ENCODE measurements at places on chromosomes 1 and 21.

GRCh38 chr21:15445327-15445726 lies 284.5 kb upstream of the USP25 start:
- DNase-seq: no peak

DNA sequence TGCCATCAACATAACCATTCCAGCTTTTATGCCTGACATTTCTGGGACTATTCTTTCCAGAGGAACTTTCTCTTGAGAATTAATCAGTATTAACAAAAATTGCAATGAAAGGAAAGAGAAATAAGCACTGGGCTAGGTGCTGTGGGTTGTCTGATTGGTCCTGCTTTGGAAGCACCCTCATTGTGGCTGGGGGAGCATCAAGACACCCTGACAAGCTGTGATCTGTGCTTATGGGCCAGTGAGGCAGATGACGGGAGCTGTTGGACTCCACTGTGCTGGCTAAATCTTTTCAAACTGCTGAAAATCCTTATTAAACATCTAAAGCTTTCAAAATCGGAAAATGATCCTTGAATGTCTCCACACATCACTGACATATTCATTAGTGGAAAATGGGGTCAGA lies 20.0 kb downstream of the UBASH3A start:
- no peak for DNase-seq

GRCh38 chr1:41353744-41354143 lies 7.5 kb upstream of the FOXO6 start:
- no peak for DNase-seq

- DNase-seq: peak; percentile 43
These were observed 56.9 kb downstream of the LPAR3 start for GRCh38 chr1:84836145-84836544.

GRCh38 chr1:10901891-10902805 lies 105.7 kb upstream of the CASZ1 start:
- no peak for DNase-seq

- DNase-seq: no peak
These were observed 23.2 kb downstream of the CDC73 start for GRCh38 chr1:193144999-193145398.

GRCh38 chr1:76079475-76080227 lies 5.1 kb downstream of the ST6GALNAC3 start:
- DNase-seq: no peak

- no peak for DNase-seq
These were observed 6.2 kb downstream of the TNNT2 start for GRCh38 chr1:201371276-201371675.

GRCh38 chr1:8797216-8797615 lies 20.2 kb downstream of the RERE start:
- no peak for DNase-seq

DNA sequence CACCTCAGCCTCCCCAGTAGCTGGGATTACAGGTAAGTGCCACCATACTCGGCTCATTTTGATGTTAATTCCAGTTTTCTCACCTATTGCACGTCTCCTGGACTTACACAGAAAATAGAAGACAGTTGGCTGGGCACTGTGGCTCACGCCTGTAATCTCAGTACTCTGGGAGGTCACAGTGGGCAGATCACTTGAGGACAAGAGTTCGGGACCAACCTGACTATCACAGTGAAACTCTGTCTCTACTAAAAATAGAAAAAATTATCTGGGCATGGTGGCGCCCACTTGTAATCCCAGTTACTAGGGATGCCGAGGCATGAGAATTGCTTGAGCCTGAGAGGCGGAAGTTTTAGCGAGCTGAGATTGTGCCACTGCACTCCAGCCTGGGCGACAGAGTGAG lies 44.1 kb downstream of the DYRK1A start:
- no peak for DNase-seq

DNA sequence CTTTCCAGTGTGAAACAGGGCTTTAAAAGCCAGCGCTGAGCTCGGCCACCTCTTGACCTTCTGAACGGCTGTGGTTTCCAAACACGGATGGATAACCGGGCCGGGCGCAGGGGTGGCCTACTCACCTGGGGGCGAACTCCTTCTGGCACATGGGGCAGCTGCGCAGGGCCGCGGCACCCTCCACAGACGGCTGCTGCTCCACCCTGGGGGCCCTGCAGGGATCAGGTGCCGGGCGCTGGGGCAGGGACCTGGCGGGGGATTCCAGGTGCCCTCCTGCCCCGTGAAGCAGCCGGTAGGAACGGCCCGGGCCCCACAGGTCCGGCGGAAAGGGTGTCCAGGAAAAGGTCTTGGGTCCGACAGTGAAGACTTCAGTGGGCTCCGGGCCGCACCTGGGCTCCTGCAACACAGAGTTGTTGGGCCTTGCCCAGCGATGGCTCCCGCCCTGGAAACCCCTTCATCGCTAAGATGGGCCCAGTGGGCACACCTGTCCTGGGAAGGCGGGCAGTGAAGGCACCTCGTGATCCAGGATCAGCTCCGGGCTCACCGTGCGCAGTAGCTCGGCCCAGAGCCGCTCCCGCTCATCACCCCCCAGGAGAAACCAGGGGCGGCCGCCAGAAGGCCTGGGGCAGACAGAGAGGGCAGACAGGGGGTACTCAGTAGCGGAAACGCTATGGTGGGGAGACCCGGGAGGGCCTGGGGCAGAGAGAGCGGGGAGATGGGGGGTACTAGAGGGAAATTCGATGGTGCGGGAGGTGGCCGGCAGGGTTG lies 874 bp downstream of the FAAP20 start:
- DNase-seq: no peak

DNA sequence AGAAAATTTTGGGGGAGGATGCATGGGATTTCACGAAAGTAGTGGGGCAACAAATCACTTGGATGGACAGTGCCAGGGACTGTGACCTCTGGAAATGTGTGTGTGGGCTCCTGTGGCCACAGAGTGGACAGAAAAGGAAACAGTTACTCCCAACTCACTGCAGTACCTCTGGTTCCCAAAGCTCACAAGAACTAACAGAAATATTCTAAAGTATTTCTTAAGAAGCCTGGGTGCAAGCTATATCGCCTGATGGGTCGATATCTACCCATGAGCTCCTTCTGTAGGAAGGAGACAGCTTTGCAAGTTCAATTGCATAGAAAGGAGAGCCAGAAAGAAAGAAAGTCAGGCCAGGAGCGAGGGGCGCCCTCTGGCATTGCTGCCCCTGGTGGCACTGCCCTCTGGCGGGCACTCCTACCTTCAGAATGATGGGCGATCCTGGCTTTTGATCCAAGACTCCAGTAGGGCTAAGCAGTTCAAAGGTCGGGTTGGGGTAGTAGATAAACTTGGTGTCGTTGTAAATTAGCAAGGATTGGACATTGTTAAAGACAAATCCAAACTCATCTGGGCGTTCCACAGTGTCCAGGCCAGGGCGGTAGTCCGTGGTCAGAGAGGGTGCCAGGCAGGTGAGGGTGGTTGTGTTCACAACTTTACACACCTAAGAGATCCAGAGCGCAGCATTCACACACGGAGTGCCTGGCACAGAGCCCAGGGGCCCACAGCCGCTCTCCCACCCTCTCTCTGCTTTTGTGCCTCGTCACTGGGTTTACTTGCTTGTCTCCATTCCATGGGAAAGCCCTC lies 134.7 kb upstream of the CD34 start:
- no peak for DNase-seq

- no peak for DNase-seq
These were observed 263.1 kb upstream of the CHRM3 start for GRCh38 chr1:239123260-239123659.

DNA sequence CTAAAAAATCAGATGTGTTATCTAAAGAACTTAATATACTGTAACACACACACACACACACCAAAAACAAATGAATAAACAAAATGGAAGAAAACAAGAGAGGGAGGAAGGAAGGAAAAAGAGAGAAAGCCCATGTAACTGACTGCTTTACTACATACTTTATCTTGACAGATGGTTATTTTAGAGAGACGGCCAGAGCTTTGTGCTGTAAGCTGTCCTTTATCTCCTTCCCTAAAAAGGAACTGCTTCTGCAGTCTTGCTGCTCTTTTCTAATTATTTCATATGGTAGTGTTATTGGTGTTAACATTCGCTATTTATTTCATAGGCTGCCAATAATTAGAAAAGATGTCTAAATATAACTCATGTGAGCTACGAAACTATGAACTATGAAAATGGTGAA lies 1384.6 kb downstream of the MRPL39 start:
- no peak for DNase-seq

DNA sequence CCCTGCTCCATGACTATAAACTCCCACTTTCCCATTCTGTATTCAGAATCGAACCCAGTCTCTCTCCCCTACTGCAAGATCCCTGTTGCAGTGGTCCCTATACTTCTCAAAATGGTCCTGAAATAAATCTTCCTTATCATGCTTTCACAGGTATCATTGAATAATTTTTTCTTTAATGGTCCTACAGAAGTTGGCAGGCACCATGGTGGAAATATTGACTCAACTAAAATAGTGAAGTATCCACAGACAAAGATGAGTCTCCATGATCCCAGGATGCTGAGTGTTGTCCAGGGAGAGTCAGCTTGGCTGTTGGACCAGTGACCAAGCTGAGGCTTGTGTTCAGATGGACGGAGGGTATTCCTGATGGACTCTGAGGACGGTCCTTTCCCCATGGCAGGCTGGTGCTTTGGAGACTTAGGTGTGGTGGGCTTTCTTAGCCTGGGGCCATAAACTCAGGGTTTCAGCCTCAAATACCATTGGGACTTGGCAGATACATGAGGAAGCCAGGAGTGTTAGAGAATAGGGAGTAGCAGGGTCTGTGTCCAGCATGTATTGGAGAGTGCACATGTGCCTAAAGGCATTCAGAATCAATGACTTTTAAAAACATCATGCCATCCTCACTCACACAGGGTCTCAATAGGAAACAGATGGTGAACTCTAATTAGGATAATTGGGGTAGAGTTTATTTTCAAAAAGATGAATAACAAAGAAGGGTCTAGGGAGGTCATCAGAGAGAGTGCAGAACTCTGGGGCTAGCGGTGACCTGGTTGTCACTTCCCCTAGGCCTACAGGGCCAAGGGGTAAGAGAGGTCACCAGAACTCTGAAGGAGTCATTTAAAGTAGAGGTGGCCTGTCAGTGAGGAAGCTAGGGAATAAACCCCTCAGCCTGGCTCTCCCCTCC lies 19.8 kb downstream of the TINAGL1 start:
- no peak for DNase-seq

DNA sequence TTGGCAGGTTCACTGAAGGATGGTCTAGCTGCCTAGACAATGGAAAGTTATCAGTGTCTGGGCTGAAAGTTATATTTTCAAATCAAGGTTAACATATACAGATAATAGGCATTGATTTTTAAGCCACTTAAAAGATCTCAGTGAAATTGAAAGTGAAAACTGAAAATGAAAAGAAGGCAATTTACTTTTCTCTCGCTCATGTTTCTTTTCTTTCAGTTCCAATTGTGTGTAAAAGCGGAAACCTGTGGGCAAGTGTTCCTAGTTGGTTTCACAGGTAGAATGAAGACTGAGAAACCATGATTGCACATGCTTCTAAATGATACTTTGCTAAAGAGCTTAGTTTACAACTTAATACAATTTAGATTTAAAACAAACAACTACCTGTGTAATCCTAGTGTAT lies 383.7 kb downstream of the ZP4 start:
- DNase-seq: no peak

GRCh38 chr1:64546013-64546412 lies 76.1 kb downstream of the CACHD1 start:
- no peak for DNase-seq

DNA sequence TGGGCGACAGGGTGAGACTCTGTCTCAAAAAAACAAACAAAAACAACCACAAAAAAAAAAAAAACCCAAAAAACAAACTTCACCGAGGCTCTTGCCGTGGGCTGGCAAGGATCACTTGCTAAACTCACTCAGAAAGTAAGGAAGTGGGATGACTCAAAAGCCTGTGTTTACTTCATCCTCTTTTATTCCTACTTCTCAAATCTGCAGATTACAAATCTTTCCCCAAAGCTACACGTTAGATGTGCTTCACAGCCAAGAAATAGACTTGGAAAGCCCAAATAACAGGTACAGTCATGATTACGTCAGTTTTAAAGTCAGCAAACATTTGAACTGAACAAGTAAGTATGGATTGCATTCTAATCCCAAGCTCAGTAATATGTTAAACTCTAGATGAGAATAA lies 359.3 kb downstream of the ADGRL2 start:
- DNase-seq: no peak

- DNase-seq: no peak
These were observed 61.0 kb downstream of the KCNK2 start for GRCh38 chr1:215143497-215143896.

DNA sequence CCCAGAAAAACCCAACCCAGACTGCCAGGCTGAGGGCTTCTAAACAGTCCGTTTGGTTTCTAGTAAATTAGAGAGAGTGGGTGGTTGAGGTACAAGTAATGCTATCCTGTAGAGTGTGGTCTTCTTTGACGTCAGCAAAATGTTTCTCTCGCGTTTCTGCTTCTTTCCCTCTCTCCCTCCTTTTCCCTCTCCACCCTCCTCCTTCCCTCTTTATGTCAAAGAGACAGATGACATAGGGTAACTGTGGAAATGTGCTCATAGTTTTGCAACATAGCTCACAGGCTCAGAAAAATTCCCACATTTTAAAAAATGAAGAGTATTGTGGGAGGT lies 158.3 kb downstream of the TOMM20 start:
- peak; percentile 88 for DNase-seq

DNA sequence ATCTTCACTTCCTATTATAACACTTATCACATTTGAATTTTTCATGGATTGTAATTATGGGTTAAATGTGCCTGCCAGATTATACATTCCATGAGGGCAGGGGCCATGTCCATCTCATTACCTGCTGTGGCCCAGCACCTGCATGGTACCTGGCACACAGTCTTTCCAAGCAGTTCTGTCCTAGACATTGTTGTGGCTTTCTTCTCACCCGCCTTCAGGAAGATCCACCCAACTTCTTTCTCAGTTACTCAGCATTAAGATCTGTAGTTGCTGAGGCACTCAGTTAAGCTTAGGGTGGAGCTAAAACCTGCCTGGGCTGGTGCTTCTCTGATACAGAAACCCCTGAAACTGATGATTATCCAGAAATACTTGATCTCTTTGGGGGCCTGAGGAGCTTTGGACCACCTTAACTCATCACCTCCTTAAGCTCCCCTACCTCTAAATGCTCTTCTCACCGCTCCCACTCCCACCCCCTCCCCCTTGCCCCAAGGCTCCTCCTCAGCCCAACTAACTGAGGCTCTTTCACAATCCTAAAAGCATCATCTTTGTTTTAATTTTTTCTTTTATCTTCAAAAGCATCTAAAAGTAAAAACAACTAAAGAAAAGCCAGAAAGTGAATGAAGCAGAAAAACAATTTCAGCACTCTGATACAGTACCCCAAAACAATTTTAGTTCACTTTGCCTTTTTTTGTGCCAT lies 190.6 kb downstream of the FGGY start:
- DNase-seq: peak; percentile 42

DNA sequence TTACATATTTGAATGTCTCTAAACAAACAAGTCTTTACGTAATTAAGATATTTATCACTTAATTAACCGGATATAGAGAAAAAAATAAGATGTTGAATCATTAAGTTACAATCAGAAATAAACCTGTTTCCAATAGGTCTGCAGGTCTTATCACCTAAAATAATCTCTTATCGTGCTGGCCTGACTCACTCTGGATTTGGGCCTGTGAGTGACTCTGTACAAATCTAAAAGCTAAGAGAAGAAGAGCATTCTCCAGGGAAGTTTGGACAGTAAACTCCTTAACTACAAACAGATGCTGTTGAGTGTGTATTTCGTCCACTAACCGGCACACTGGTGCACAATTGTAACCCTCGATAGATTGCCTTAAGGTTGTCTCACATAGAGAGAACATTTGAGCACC lies 25.3 kb downstream of the CEP104 start:
- DNase-seq: no peak

- peak; percentile 44 for DNase-seq
These were observed 22.8 kb upstream of the TARS2 start for GRCh38 chr1:150464422-150464826.

GRCh38 chr1:2267051-2267830 lies 39.1 kb downstream of the SKI start:
- DNase-seq: no peak

GRCh38 chr1:71357708-71358107 lies 276.9 kb upstream of the ZRANB2 start:
- DNase-seq: no peak
